Peyer's patch (tissue), 4 donors: ENCODE measurements at places on chromosomes 7 and 10. TPM values are rescaled to one million over a fixed set of nuclear protein-coding genes. Genes with fewer than 3 reads are reported as not detected.

DNA sequence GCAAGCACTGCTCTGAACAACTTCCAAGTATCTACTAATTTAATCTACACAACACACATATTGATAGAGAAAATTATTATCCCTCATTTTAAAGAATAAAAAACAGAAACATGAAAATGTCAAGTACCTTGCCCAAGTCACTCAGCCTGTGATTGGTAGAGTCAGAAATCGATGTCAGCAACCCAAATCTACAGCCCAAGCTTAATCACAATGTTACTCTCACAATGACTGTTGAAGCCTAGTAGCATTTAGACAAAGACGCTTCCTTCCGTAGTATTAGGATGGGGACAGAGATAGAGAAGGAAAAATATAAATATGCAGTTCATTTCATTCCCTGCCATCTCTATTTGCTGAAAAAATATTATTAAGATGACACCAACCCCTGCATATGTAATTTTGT, 242.5 kb downstream of the ELMO1 start:
- no peaks in the 10 kb centered on the region for H3K27me3 ChIP-seq
- no peaks in the 10 kb centered on the region for H3K4me1 ChIP-seq

DNA sequence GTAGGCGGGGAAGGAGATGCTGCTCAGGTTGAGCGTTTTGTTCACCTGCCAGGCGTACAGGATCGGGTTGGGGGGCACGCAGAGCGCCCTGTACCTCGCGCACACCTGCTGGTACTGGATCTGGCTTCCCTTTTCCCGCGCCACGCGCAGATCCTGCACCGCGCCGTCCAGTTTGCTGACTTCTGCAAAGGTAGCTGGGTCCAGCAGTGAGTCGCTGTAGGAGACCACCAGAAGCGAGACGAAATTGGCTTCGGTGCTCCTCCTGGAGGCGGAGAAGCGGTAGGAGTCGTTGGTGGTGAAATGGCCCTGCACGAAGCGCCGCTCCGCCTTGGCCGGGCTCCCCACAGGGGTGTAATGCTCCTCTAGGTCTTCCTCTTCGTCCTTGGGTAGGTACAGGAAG, 90.7 kb upstream of the RAB18 start:
- no peak overlapping the region for H3K27ac ChIP-seq
- peak; percentile 48 for DNase-seq
- H3K27me3 ChIP-seq = no peaks in the 10 kb centered on the region
- H3K36me3 ChIP-seq = no peaks in the 10 kb centered on the region
- H3K4me3 ChIP-seq = no peak overlapping the region
- no peaks in the 10 kb centered on the region for H3K4me1 ChIP-seq

DNA sequence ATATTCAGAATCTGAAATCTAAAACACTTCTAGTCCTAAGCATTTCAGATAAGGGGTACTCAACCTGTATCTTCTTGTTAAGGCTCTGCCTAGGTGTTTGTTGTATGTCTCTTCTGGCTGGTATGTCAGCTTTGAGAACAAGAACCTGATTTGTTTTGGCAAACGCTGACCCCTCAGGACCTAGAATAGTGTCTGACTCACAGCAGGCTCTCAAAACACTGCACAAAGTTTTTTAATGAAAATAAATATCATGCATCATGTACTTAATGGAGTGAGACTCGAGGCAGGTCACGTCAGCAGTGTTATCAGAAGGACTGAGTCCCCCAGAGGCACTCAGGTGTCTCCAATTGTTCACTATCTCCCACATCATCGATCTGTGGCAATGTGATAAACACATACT, 99.1 kb downstream of the GLI3 start:
- no peak overlapping the region for H3K27ac ChIP-seq
- no peak overlapping the region for H3K4me3 ChIP-seq
- H3K27me3 ChIP-seq = no peaks in the 10 kb centered on the region
- H3K36me3 ChIP-seq = no peaks in the 10 kb centered on the region

The CALHM2 gene
- total RNA-seq = 8.6 TPM

DNA sequence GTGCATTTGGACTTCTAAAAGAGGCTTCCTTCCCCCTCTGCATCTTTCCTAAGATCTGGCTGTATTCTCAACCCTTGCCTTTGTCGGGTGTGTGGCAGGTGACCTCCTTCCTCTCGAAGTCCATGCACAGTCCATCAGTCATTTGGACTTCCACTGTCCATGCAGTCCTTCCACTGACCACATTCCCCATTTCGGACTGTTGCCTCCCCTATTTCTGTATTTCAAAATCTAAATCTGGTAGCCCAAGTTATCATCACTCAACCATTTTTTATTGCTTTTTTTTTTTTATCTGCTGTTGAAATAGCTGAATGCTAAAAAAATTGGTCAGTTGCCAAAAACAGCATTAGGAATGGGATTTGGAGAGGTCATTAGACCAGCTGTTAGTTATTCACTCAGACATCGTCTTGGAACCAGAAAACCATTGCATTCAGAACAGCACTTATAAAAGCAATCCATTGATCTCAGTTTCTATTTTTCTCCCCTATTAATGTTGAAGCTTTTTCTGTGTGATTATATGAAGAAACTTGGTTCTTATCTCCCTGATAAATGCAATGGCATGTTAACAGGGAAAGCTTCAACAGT, 575.6 kb downstream of the KIF20B start:
- no peaks in the 10 kb centered on the region for H3K4me1 ChIP-seq
- no peaks in the 10 kb centered on the region for H3K27me3 ChIP-seq
- no peak overlapping the region for H3K27ac ChIP-seq
- H3K4me3 ChIP-seq = no peak overlapping the region
- no peak for DNase-seq

DNA sequence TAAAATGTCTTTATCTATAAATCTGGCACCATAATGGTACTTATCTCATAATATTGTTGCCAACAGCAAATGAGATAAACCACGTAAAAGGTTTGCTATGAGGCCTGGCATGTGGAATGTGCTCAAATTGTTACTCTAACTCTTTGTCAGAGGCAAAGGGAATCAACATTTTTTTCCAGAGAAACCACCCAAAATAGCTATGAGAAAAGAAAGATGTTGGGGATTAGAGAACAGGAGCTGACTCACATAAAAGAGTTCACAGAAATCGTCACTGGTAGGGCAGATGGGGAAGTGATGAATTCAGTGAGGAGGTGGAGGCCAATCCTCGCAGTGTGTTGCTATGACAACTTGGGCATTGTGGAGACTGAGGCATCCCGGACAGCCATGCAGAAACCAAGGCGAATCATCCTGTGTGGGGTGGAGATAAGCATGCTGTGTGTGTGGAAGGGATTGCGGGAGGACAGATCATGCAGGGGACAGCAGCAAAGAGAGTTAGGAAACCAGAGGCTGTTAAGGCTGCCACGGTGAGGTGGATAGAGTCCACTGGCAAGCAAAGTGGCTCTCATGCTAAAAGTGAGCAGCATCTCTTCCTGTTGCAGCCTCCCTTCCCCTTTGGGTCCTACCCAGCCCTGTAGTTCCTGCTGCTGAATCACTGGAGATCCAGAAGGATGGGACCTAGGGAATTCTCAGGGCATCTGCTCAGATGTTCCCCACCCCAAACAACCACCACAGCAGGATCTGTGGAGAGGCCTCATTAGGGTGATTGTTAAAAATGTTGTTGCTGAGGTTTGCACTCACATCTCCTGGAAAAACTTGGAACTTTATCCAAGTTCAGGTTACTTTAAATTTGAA, 103.9 kb downstream of the CUBN start:
- no peaks in the 10 kb centered on the region for H3K4me1 ChIP-seq
- no peak overlapping the region for H3K4me3 ChIP-seq
- DNase-seq = no peak
- H3K27ac ChIP-seq = peak overlapping the region; percentile 77
- no peaks in the 10 kb centered on the region for H3K27me3 ChIP-seq
- no peaks in the 10 kb centered on the region for H3K36me3 ChIP-seq

GRCh38 chr7:27576360-27576944, 86.2 kb downstream of the HIBADH start:
- DNase-seq = no peak
- no peaks in the 10 kb centered on the region for H3K27me3 ChIP-seq
- no peaks in the 10 kb centered on the region for H3K4me1 ChIP-seq
- no peak overlapping the region for H3K4me3 ChIP-seq

DNA sequence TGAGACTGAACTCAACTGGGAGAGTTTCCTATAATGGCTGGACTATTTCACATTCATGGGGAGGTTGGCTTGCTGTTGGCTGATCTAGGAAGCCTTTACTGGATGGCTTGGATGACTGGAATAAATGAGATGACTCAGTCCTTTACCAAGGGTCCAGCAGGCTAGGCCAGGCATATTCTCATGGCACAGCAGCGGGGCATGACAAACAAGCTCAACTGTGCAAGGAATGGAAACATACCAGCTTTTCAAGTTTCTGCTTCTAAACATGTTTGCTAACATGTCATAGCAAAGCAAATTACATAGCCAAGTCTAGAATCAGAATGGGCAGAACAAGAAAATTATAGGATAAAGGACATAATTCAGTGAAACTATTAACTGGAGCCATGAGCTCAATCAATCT, 46.8 kb upstream of the CRTAC1 start:
- no peaks in the 10 kb centered on the region for H3K4me1 ChIP-seq
- H3K4me3 ChIP-seq = no peak overlapping the region
- no peaks in the 10 kb centered on the region for H3K36me3 ChIP-seq
- no peaks in the 10 kb centered on the region for H3K27me3 ChIP-seq
- H3K27ac ChIP-seq = no peak overlapping the region

The DYNC1I1 gene
- 10.7 TPM for total RNA-seq

The GPR26 gene
- total RNA-seq = not detected

The ENTPD1 gene
- 5.8 TPM for total RNA-seq

The SH2B2 gene
- 1.8 TPM for total RNA-seq

- H3K27ac ChIP-seq = no peak overlapping the region
- H3K4me3 ChIP-seq = no peak overlapping the region
- H3K4me1 ChIP-seq = no peaks in the 10 kb centered on the region
Measured at GRCh38 chr10:126397640-126398382, 9.5 kb upstream of the ADAM12 start.

DNA sequence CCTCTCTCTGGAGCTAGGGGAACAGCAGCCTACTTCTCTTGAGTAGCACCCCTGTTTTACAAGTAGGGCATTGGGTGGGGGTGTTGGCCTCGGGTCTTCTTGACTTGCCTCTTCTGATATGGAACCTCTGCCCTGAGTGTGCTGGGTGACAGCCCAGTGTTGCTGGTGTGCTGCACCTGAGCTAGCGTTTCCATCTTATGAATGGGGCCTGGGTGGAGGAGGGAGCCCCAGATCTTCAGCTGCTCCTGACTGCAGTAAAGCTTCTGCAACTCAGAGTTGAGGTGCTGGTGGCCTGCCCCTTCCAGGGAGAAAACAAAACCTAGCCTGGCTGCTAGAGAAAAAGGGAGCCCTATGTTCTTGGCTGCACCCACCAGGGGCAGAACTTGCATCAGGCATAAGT, 202.5 kb upstream of the SHH start:
- H3K27me3 ChIP-seq = no peaks in the 10 kb centered on the region
- no peak for DNase-seq
- no peak overlapping the region for H3K4me3 ChIP-seq

- no peaks in the 10 kb centered on the region for H3K27me3 ChIP-seq
- H3K27ac ChIP-seq = no peak overlapping the region
- no peaks in the 10 kb centered on the region for H3K4me1 ChIP-seq
- DNase-seq = no peak
Measured at GRCh38 chr10:102769375-102770107, 25.8 kb downstream of the WBP1L start.

The CRTAC1 gene
- total RNA-seq = 0.53 TPM

DNA sequence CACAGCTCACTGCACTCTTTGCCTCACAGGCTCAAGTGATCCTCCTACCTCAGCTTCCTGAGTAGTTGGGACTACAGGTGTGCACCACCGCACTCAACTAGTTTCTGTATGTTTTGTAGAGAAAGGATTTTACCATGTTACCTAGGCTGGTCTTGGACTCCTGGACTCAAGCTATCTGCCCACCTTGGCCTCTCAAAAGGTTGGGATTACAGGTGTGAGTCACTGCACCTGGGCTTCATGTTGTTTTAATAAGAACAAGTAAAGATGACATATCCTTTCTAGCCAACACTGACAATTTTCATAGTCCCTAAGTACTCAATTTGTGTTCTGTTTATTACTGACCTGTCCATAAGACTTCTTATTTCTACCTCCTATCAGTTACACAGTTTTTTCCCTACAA, 16.8 kb downstream of the SEMA3C start:
- H3K4me1 ChIP-seq = no peaks in the 10 kb centered on the region
- no peak overlapping the region for H3K27ac ChIP-seq
- H3K27me3 ChIP-seq = no peaks in the 10 kb centered on the region
- no peaks in the 10 kb centered on the region for H3K36me3 ChIP-seq
- no peak for DNase-seq
- H3K4me3 ChIP-seq = no peak overlapping the region

DNA sequence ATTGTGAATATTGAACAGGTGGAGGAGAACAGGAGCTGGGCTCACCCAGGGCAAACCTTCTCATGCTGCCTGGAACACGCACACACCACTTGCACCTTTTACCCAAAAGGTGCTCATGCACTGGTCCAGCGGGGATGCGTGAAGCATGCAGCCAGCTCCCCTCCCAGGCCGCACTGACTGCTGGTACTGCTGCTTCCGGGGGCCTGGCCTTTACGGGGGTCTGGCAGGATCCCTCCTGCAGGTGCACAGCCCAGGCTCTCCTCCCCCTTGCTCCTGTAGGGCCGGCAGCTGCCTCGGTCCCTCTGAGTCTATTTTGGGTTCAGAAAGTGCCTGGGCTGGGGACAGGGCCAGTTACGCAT, 221.7 kb downstream of the DNAJB6 start:
- no peaks in the 10 kb centered on the region for H3K27me3 ChIP-seq
- no peak overlapping the region for H3K27ac ChIP-seq
- peak; percentile 27 for DNase-seq
- H3K4me1 ChIP-seq = no peaks in the 10 kb centered on the region

The CDK1 gene
- 19.8 TPM for total RNA-seq

GRCh38 chr10:124286621-124287020, 132.1 kb downstream of the OAT start:
- H3K4me3 ChIP-seq = no peak overlapping the region
- H3K27ac ChIP-seq = no peak overlapping the region
- H3K27me3 ChIP-seq = no peaks in the 10 kb centered on the region
- no peaks in the 10 kb centered on the region for H3K4me1 ChIP-seq

GRCh38 chr7:151125470-151125845, 39.2 kb downstream of the AGAP3 start:
- H3K4me1 ChIP-seq = no peaks in the 10 kb centered on the region
- H3K36me3 ChIP-seq = peaks cover 62% of the 10 kb centered on the region
- no peak for DNase-seq
- peak overlapping the region; percentile 50 for H3K4me3 ChIP-seq

- H3K4me3 ChIP-seq = no peak overlapping the region
- no peak for DNase-seq
- no peaks in the 10 kb centered on the region for H3K4me1 ChIP-seq
- no peaks in the 10 kb centered on the region for H3K36me3 ChIP-seq
- H3K27ac ChIP-seq = no peak overlapping the region
- H3K27me3 ChIP-seq = no peaks in the 10 kb centered on the region
Measured at GRCh38 chr7:4085937-4086691, 596.0 kb upstream of the FOXK1 start.
